ENCODE measurements at places on chromosomes 12 and 14.

GRCh38 chr12:12247584-12247983, 19.3 kb downstream of the LRP6 start:
- DNase-seq, result no peak

- no peak for DNase-seq
Measured at GRCh38 chr14:57845802-57846531, 19.9 kb downstream of the SLC35F4 start.

DNA sequence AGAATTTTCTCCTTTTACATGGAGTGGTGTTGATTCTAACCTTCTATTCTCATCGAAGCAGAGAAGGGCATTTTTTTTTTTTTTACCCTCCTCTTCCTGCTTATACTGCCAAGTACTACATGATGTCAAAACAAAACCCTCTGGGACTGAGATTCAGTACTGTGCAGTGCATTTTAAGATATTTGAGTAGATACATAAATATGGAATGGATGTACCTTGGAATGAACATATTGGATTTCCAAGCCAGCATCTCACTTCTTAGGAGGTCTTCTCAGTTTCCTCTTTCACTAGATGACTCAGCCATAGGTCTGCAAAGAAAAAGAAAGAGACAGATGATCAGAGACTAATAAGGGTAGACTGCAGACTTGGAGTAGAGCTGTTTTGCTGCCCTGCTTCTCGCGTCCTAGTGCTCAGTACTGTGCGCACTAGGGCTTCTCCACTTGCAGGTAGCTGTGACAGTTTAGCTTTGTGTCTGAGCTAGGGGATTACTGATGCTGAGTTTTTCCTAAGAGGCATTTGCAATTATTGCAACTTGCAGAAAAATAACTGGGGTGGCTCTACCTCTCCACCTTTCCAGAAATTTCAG, 20.4 kb downstream of the TPH2 start:
- DNase-seq, result no peak

DNA sequence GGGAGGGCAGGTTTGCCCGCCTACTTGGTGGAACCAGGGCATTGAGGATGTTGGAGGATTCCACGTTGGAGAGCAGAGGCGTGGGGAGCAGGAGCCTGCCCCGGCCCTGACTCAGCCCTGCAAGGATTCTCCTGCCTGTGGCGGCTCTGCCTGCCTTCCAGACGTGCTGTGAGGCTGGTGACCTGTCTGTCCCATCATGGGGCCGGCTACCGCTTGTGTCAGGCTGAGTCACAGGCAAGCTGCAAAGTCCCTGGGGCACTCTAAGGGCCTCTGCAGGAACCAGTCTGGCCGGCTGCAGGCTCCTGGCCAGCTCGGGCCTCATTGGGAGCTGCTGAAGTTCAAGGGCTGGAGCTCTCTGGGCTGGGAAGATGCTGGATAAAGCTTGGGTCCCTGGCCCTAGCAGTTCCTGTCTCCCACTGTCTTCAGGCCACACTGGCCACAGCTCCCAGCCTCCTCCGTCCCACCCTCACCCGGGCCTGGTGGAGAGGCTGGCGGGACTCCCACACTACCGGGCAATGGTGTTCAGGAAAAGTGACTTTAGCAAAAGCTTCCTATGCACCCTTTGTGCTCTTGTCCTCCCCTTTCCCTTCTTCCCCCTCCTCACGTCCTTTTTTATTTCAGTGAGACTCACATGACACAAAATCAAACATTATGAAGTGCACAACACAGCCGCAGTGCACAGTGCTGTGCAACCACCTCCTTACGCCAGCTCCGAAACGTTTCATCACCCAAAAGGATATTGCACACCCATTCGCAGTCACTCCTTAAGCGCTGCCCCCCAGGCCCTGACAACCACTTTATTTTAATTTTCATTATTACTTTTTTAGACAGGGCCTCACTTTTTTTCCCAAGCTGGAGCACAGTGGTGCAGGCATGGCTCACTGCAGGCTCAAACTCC, 22.0 kb upstream of the ULK1 start:
- no peak for DNase-seq

GRCh38 chr12:58414398-58414871, 473.1 kb downstream of the ATP23 start:
- DNase-seq, result no peak

GRCh38 chr12:21296751-21297406, 37.8 kb downstream of the SLCO1A2 start:
- no peak for DNase-seq

DNA sequence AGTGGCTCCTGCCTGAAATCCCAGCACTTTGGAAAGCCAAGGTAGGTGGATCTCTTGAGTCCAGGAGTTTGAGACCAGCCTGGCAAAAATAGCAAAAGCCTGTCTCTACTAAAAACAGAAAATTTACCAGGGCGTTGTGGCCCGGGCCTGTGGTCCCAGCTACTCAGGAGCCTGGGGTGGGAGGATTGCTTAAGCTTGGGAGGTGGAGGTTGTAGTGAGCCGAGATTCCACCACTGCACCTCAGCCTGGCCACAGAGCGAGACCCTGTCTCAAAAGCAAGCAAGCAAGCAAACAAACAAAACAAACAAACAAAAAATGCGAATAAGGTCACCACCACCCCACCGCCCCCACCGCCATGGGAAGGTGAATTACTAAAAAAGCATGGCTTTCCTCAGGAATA, 238.7 kb downstream of the ATXN7L3B start:
- DNase-seq, result no peak

- DNase-seq, result peak; percentile 59
Measured at GRCh38 chr12:48977290-48978281, 536 bp upstream of the WNT1 start.

DNA sequence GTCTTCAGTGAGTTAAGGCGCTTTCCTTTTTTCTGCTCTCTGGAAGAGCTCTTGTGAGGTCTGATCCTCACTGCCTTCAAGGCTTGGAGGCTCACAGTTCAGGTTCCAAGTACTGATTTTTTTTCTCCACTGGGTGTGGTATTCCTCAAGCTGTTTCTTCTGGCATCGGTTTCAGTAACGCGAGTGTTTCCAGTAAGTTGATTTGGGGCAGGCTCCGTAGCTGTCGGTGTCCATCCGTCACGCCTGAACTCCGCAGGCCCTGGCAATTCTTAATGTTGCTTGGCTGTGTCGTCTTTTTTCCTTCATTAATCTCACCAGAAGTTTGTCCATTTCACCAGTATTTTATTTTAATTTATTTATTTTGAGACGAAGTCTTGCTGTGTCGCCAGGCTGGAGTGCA, 30.6 kb downstream of the LRCOL1 start:
- DNase-seq, result no peak

- DNase-seq, result no peak
Measured at GRCh38 chr14:50529288-50530179, 2.8 kb downstream of the MAP4K5 start.
